BJ (cell line): ENCODE measurements at places on chromosomes 3 and 15. TPM values are rescaled to one million over a fixed set of nuclear protein-coding genes. Genes with fewer than 3 reads are reported as not detected.
A peak's percentile ranks its signal among the peaks of the same experiment; 100 is the strongest.

Gene CP
- polyA plus RNA-seq = 0.07 TPM in 1 of 2 replicates, not detected in the other

DNA sequence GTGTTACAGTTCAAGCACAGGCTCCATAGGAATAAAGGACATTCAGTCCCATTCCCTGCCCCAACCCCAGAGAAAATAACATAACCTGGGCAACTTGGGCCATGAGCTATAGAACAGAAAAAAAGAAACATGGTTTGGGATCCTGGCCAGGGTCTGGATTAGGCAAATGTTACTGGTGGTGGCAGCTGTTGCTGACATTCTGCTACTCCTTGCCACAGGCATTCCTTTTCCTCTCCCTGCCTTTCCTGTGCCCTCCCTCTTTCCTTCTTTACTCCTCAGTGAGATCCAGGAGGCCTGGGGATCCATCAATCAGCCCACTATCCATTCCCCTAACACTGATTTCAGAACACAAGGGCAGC is 129.1 kb downstream of the NTRK3 start:
- DNase-seq = no peak

DNA sequence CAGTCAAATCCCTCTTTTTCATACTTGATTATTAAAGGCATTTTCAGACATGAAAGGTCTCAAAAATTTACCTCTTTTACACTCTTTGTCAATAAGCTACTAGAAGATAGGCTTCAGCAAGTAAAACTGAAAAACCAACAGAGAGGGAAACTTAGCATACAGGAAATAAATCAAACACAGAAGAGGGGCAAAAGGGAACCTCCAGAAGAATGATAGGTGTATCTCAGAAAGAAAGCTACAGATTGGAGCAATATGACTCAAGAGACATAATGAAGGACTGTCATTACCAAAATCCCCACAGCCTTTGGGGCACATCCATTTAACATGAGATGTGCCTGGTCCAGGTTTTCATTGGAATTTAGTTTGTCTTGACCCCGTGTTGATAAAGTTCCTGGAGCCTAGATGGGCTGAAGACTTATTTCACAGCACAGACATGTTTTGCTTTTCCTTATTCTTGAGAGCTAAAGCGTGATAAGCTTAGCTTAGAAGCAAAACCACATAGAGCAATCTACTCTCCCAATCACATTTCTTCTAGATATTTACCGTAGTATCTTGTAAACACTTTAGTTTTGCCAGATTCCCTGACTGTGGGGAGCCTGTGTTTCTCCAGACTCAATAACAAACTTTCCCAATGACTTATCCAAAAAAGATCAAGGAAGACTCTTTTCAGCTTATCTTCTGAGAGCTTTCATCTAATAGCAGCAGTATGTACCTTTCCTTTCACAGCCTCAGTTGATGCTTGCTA is 11.7 kb downstream of the LRRFIP2 start:
- no peak for DNase-seq

DNA sequence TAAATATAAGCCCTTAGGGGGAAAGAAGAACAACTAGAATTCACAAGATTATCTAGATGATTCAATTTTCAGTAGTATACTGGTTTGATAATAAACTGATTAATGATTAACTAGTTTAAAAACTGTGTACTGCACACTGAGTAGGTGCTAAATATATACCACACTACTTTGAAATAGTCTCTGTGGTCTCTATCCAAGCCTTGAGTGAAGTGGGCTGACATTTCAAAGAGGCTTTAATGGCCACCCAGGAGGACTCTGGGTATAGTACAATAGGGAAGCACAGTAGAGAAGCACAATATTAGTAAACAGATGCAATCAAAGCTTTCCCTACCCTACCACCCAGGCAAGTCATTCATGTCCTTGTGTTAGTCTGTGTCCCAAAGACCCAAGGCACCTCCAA is 46.7 kb downstream of the FILIP1L start:
- no peak for DNase-seq

DNA sequence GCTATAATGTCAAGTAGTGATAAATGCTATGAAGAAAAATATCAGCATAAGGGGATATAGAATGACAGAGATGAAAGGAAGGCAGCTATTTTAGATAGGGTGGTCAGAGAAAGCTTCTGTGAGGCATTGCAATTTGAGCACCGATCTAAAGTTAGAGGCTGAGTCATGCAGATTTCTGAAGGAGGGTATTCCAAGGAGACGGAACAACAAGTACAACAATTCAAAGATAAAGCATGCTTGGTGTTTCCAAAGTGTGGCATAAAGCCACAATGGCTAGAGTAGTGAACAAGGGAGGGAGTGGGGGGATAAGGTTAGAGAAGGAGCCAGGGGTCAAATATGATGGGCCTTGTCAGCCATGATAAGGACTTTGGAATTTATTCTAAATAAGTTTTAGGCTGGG is 71.9 kb downstream of the PFN2 start:
- DNase-seq = peak; percentile 36

Gene PODXL2
- polyA plus RNA-seq = 2.6 and 3.4 TPM in 2 replicates

DNA sequence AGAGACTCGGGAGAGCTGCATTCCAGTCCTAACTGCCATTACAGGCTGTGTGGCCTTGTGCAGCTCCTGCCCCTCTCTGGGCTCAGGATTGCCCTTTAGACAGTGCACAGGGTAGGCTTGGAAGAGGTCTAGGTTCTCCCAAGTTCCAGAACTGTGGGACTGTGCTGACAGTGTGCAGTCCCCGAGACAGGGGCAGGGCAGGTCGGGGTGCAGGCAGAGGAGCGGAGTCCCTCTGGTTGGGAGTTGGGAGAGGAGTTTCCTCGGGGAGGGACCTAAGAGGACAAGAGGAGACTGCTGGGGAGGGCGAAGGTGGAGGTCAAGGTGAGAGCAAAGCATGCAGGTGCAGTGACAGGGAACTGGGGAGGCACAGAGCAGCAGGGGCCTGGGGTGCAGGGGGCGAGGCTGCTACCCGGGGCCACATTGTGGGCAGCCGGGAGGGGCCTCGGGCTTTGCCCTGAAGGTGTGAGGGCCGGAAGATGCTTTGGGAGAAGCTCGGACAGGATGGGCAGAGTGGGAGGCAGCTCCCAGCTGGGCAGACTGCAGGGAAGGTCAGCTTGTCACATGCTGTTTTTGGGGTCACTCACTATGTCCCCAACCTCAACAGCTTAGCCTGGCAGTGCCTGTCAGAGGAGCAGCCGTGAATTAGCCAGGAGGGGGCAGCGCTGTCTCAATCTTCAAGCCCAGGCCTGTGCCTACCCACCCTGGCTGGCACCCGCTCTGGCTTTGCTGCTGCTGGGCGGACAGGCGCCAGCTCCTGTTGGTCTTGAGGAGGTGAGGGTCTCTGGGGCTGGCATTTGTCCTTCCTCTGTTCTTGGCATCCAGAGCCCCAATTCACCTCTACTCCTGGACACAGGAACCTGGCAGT is 15.4 kb upstream of the CSPG4 start:
- DNase-seq = no peak

DNA sequence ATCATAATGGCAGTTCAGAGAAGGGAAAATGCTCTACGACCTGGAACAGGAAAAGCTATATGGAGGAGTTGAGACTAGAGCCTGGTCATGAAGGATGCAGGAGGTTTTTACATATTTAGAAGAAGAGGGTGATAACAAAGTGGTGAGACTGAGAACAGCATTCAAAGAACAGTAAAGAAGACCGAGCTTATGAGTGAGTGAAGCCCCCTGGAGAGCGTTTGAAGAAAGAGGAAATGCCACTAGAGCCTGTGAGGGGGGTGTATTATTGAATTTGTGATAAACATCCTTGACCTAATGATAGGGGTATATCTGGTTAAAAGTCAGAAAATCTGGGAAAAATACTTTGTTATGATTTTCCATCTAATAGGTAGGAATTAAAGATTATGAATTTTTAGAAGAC is 4.2 kb downstream of the PARP9 start:
- no peak for DNase-seq

DNA sequence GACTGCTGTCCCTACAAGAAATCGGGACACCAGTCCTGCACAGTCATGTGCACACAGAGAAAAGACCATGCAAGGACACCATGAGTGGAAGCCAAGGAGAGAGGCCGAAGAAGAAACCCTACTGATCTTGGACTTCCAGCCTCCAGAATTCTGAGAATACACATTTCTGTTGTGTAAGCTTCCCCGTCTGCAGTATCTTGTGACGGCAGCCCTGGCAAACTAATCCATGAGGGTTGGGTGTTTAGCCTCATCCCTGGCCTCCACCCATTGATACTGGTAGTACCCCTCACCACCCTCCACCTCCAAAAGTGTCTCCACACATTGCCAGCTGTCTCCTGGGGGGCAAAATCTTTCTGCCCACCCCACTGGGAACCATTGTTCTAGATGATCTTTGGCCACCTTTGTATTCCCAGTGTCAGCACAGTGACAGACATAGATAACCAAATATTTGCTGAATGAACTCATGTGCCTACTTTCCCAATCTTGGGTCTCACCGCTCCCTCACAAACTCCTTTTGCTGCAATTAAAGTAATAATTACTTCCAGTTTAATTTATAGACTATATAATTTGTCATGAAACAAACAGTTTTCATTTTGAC is 83.8 kb downstream of the RAD18 start:
- no peak for DNase-seq

GRCh38 chr15:89776274-89777072 is at the start of gene MESP2:
TSS of gene MESP2 (plus strand) at chr15:89776332. CDS start at chr15:89776358, 26 bp downstream.
- DNase-seq = no peak

Gene GOLGA6L7
- polyA plus RNA-seq = not detected in 2 replicates

GRCh38 chr3:134149286-134149685 is 101.4 kb downstream of the RYK start:
- peak; percentile 14 for DNase-seq

GRCh38 chr3:79685108-79685507 is 82.7 kb downstream of the ROBO1 start:
- DNase-seq = no peak

Gene CPNE9
- polyA plus RNA-seq = not detected in 2 replicates

GRCh38 chr3:182732232-182733015 is 60.9 kb upstream of the ATP11B start:
- DNase-seq = no peak

Gene HESX1
- polyA plus RNA-seq = 0.25 and 0.40 TPM in 2 replicates

DNA sequence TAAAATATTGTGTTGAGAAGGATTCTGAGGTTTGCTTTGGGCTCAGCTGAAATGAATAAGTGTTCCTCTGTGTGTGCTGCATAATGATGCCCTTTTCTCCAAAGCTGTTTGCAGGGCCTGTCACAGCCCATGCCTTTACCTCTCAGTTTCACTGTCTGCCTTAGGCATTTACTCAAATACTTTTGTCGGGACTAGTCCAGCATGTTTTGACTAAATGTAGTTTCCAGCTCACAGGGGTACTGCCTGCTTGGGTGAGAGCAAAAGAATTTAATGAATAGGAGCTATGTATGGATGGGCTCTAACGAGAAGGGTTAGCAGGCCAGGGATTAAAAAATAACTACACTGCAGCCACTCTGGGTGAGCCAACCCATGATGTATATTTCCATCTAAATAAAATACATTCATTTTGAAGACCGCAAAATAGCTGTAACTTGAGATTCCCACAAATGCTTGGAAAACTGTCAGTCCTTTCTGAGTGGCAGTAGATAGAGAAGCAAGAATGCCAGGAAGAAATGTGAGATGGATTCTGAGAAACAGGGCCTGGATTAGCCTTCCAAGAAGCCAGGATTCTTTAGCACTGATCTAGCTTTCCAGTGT is 549.2 kb upstream of the TBL1XR1 start:
- no peak for DNase-seq

DNA sequence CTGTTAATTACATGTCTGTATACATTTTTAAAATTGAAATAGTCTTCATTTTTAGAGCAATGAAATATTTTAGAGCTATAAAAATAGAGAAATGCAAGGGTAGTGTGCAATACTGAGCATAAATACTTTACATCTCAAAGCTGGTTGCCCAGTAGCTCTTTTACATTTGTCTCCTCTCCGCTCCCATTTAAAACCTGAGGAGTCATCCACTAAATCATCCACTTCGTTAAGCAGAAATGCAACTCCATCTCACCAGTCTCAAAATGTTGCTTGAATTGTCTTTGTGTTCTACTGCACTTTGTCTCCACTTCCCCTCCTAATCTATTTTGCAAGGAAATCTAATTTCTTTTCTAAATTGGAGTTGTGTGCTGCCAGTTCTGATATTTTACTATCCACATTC is 563.6 kb downstream of the VGLL3 start:
- no peak for DNase-seq

GRCh38 chr15:58438956-58439355 is 7.2 kb downstream of the LIPC start:
- DNase-seq = no peak

GRCh38 chr3:131730581-131730980 is 227.8 kb upstream of the MRPL3 start:
- DNase-seq = no peak

- DNase-seq = no peak
Measured at GRCh38 chr3:13827256-13827655, 52.6 kb downstream of the WNT7A start.

- DNase-seq = no peak
Measured at GRCh38 chr15:59642351-59642750, 15.0 kb downstream of the GTF2A2 start.

DNA sequence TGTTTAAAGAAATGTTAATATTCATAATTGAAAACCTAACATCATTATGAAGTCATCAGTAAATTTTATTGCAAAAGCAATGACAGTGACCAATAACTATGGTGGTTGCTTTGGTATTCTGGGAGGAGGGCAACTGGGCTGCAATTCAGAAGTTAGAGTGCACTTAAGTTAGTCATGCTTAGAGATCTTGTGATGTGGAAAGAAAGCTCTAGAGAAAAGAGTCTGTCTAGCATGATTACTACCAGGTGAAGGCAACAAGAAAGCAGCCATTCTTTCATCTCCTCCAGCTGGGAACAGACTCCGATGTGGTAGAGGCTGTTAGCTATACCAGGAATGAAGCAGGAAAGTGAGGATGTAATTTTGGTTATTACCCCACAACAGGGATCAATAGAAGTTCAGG is 625.6 kb downstream of the SI start:
- DNase-seq = no peak

Gene P2RY13
- polyA plus RNA-seq = not detected in 2 replicates

GRCh38 chr15:91855684-91856489 is 2.4 kb downstream of the SLCO3A1 start:
- DNase-seq = no peak

DNA sequence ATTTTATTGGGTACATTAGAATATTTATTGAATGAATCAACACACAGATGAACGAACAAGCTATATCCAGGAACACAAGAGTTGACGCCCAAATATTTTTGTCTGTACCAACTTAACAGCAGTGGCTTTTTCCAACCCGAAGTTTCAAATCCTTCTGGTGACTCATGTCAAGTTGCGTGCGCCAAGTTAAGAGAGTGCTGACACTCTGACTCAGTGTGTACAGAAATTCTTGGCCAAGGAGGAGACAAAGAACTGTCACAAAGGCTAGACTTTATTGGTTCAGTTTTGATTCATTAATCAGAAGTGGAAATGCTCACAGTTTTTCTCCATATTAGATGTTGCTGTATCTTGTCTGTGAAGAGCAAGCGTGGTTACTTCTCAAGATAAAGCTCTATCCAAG is 59.6 kb upstream of the TSC22D2 start:
- DNase-seq = peak; percentile 78

DNA sequence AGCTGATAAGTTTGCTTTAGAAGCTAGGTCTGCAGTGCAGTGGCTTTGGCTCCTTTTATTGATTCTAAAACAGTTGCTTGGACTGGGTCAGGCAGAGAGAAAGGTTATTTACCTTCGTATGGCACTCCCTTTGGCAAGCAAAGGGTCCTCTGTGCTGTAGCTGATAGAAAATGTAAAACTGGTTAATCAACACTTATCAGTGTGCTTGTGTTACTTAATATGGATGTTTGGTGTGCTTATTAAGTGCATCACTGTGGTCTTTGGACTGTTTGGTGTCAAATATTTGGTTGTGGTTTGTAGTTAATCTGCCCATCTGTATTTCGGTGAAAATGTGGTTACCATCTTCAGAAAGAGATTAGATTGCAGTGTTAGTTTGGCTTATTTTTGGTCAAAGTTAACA is 16.0 kb downstream of the UBE2E2 start:
- no peak for DNase-seq

Gene SLC25A38
- 48.7 and 49.8 TPM in 2 replicates for polyA plus RNA-seq

GRCh38 chr3:196138482-196139254 is 56.8 kb upstream of the TFRC start:
- DNase-seq = peak; percentile 4
